HAP-1 (cell line): ENCODE measurements at places on chromosomes 4 and X.
A peak's percentile ranks its signal among the peaks of the same experiment; 100 is the strongest.

DNA sequence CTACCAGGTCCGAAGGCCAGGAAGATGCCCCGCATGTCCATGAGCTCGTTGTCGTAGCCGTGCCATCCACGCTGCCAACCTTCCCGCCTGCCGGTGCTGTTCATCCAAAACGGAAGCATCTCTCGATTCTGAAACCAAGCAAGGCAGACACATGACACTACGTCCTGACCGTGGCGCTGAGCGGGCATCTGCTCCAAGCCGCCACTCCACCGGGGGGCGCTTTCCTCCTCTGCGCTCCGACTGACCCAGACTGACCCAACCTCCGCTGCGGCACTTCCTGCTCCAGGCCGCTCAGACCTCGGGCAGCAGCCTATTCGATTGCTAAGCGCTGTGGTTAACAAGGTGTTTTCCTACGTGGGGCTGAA, 120.5 kb downstream of the ENPP6 start:
- DNase-seq, result no peak

DNA sequence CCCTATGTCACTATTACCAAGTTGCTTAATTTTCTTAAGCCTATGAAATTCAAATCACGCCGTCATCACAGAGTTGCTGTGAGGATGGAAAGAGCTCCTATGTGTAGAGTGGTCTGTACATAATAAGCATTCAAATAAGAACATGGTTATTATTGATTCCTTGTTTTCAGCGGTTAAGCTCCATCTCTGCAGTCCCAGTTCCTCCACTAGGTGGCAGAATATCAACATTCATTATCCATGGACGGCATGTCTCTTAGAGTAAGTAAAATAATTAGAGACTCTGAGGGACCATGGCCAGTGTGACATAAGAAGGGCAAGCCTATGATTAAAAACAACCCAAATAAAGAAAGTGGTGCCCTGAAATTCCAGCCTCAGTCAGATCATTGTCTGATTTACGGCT, 132.5 kb upstream of the NHS start:
- peak; percentile 70 for DNase-seq

- no peak for DNase-seq
Measured at GRCh38 chrX:136827026-136827425, 46.3 kb upstream of the ARHGEF6 start.

GRCh38 chr4:40187386-40187906, 9.4 kb upstream of the RHOH start:
- DNase-seq, result no peak

DNA sequence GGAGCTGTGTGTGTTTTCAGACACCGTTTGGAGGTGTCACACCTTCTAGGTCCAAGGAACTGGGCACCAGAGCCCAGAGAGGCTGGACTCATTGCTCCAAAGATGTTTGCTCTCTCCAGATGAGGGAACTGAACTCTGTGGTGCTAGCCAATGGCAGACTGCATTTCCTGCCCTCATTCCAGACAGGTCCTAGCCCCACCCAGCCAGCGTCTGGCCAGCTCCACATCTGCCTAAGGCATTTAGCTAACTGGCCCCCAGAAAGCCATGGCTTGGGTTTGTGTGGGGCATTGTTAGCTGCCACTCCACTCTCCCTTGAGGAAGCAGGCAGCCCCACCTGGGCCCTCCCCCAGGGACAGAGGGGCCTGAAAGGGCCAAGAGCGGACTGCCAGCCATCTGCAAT, 11.4 kb downstream of the FGD1 start:
- no peak for DNase-seq

GRCh38 chr4:110950731-110951130, 327.9 kb upstream of the PITX2 start:
- DNase-seq, result no peak

GRCh38 chr4:17771284-17771908, 10.0 kb downstream of the FAM184B start:
- no peak for DNase-seq

DNA sequence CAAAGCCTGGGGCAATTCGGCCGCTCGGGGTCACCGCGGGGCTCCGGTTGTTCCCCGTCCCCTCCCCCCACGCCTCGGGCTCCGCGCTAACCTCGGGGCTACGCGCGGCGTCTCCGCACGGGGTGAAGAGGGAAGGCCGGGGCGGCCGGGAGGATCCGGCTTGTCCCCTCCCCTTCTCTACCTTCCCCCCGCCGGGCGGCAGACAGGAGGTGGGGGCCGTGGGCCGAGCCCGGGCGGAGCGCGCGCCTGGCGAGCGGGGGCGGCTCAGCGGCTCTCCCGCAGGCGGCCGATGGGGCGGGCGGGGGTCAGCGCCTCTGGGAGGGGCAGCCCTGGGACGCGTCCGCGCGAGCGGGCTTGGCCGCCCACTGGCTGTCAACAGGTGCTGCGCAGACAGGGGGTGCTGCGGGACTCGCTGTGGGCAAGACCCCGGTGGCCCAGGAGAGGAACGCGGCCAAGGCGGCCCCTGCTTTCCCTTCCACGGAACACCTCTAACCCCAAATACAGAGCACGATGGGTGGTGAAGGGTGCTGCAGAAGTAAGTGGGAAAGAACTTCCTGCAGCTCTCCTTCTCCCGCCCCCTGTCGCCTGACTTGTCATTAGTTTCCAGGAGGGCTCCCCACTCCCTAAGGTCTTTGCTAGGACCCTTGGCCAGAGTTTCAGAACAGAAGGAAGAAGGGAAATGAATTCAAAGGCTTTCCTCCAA, at the start of gene PDGFC:
Gene PDGFC, minus strand, starts transcription at position 124 of the 703 bp plus-strand sequence. CDS start 896 bp downstream, outside the sequence.
- DNase-seq, result peak; percentile 78

GRCh38 chr4:78481180-78481579, 70.4 kb upstream of the ANXA3 start:
- DNase-seq, result no peak

GRCh38 chr4:153781280-153781679, 7.6 kb downstream of the SFRP2 start:
- DNase-seq, result no peak

- DNase-seq, result no peak
Measured at GRCh38 chrX:129667412-129667811, 12.7 kb upstream of the APLN start.

GRCh38 chr4:3470244-3471097, 7.4 kb downstream of the DOK7 start:
- DNase-seq, result no peak

DNA sequence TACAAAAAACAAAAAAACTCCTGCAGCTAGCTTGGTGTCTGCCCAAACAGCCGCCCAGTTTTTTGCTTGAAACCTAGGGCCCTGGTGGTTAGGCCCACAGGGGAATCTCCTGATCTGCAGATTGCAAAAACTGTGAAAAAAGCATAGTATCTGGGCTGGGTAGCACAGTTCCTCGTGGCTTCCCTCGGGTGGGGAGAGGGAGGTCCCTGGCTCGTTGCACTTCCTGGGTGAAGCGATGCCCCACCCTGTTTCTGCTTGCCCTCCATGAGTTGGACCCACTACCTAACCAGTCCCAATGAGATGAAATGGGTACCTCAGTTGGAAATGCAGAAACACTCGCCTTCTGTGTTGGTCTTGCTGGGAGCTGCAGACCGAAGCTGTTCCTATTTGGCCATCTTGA, 18.6 kb upstream of the BRWD3 start:
- DNase-seq, result no peak

DNA sequence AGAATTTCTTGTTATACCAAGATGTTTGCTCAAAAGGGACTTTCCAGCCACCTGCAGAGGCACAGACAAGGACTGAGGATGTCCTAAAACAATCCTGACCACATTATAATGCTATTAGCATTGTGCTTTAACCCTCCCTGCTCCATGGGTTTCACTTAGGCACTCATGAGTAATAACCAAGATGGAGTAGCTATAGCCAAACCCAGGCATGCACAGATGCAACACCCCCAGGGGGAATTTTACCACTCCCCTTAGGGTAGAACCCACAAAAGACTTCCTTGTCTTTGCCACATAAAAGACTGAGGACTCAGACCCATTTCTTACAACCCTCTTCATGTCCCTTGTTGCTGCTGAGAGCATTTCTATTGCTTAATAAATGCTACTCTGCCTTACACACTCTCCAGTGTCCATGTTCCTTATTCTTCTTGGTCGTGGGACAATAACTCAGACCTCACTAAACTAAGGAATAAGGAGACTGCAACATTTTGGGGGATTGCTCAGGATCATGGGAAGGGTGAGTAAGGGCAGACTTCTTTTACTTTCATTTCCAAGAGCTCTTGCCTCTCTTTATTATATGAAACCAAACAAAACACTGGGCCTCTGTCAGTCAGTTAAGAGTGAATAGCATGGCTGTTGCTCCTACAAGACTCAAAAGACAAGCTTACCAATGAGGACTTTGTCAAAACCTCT, 103.5 kb downstream of the TECRL start:
- no peak for DNase-seq

- DNase-seq, result peak; percentile 70
Measured at GRCh38 chrX:104288269-104288668, 33.5 kb upstream of the ESX1 start.

- no peak for DNase-seq
Measured at GRCh38 chrX:121457096-121457495, 409.7 kb downstream of the GLUD2 start.

- no peak for DNase-seq
Measured at GRCh38 chr4:152640058-152640921, 39.5 kb downstream of the TMEM154 start.

DNA sequence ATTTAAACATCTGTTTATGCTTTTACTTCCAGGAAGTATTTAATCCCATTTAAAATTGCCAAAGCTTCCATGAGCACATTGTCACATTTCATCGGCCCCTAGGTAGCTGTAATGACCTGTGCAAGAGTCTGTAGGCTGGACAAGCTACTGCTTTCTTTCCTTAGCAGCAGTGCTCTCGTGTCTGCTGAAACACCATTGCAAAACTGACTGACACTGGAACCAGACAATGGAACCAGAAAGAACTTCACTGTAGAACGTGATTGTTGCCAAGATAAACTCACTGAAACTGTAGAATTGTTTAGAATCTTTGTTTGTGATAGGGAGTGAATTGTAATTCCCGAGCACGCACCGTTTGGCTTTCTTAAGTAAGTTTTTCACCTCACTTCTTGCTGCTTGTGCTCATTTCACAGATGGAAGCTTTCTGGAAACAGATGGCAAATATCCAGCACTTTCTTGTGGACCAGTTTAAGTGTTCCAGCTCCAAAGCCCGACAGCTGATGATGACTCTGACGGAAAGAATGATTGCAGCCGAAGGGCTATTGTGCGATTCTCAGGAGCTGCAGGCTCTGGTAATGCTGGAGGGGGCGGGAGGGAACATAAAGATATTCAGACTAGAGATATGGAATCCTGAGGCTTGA, 36.9 kb downstream of the EVC start:
- DNase-seq, result no peak

- no peak for DNase-seq
Measured at GRCh38 chr4:173254646-173255045, 79.5 kb downstream of the HMGB2 start.

- no peak for DNase-seq
Measured at GRCh38 chr4:156312261-156312847, 358.7 kb upstream of the CTSO start.
